ENCODE measurements at places on chromosomes 6 and 20. TPM values are rescaled to one million over a fixed set of nuclear protein-coding genes. Genes with fewer than 3 reads are reported as not detected.
A peak's percentile ranks its signal among the peaks of the same experiment; 100 is the strongest.

DNA sequence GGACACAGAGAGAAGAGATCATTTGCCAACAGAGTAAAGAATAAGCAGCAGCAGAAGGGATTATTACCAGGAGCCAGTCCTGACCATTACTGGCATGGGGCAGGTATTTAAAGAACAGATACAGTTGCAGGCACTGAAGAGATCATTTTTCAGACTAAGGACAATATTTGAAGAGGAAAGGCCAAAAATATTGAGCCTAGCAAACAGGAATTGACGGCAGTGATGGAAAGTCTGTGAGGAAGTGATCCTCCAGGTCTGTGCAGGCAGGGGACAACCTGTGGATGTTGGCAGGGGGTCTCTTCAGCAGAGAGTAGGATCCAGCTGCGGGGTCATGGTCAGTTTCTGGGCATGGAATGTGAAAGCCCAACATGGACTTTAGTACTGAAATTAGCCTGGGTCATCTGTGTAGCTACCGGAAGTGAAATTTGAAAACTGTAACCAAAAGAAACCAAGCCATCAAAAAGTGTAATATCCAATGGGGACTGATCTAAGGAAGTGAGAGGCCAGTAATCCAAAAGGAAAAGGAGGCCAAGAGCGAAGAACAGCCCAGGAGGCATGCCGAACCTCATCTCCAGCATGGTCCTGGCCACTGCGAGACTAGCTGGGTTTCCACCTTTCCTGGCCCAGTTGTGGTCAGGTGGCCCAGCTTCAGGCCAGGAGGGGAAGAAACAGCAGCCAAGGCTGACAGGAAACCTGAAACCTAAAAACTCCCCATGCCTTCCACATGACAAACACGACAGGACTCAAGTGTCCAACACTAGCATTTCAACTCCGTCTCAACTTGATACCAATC lies 115.1 kb upstream of the TNFAIP3 start:
- no peak overlapping the region for H3K4me3 ChIP-seq
- no peak overlapping the region for H3K27ac ChIP-seq
- peaks cover 11% of the 10 kb centered on the region for H3K27me3 ChIP-seq
- H3K4me1 ChIP-seq: no peaks in the 10 kb centered on the region
- H3K36me3 ChIP-seq: no peaks in the 10 kb centered on the region

GRCh38 chr6:128422871-128423270 lies 97.5 kb downstream of the PTPRK start:
- no peak for DNase-seq
- no peak overlapping the region for H3K4me3 ChIP-seq
- H3K4me1 ChIP-seq: no peaks in the 10 kb centered on the region
- H3K27me3 ChIP-seq: no peaks in the 10 kb centered on the region

Gene ZSCAN23
- 1.6 TPM for total RNA-seq

DNA sequence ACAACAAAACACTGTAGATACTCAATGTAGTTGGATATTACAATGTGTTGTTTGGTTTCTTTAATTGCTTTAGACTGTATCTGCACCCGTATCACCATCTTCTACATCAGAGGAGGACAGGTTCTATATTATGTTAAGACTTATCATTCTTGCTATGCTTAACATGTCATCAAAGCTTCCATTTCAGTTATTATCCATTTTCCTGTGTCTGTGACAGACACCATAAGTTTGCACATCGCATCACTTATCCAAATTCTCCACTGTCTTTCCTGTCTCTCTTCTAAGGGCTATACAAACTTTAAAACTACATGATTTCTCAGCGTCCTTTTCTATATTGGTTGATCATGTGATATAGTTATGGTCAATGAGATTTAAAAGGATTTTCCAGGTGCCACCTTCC lies 719.0 kb downstream of the TBC1D32 start:
- no peak overlapping the region for H3K4me3 ChIP-seq
- H3K36me3 ChIP-seq: no peaks in the 10 kb centered on the region
- H3K4me1 ChIP-seq: no peaks in the 10 kb centered on the region
- DNase-seq: no peak
- no peaks in the 10 kb centered on the region for H3K27me3 ChIP-seq

DNA sequence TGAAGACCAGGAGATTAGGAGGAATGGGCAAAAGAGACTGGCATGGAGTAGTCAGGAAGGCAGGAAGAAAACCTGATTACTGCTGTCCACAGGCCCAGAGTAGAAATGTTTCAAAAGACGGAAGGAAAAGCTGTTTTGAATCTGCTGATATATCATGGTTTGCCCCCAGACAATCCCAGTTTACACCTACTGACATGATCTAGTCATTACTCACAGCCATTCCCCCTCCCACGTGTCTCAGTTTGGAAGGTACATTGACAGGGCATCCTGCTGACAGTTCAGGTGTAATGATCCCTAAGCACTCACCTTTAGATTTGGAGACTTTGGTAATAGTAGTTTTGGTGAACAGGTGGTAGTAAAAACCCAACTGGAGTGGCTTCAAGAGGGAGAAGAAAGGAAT lies 9.8 kb upstream of the TXNDC5 start:
- H3K4me3 ChIP-seq: no peak overlapping the region
- peaks cover 4% of the 10 kb centered on the region for H3K27me3 ChIP-seq
- no peaks in the 10 kb centered on the region for H3K4me1 ChIP-seq
- H3K36me3 ChIP-seq: no peaks in the 10 kb centered on the region

DNA sequence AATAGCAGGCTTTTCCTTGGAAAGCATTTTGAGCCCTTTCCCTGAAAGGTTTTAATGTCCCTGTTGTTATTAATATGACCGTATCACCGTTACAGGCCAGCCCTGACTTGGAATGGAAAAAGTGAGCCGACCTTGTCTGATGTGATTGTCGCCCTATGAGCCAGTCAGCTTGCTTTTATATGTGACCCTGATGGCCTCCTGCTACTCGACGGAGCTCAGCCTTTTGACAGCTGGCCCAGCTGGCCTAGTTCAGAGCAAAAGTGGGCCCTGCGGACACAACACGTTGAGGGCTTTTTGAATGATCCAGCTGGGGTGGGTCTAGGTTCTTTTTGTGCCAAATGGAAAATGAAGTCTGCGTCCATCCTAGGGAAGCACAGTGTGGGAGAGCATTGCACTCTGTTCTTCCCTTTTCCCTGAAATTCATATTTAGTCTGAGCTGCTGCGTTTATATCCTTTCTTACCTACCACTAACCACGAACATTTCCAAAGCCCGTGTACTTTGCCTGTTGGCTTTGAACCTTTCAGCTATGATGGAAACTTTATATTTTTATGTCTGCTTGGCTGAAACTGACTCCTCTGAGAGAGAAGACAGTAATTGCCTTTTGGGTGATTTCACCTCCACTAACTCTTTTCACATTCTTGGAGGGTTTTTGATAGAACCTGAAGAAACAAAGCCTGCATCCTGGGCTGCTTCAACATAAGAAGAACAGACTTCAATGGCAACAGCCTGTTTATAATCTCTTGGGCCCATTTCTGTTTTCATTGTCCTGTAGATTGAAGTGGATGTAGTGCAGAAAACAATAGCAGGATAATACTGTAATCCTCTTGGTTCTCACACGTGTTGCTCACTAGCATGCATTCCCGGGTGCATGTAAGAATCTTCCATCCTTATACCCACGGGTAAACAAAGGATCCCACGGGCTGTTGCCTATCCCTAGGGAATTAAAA lies 121.8 kb upstream of the HDGFL1 start:
- 0 out of 2 replicates have a peak, but pooled peaks cover 7% of the 10 kb centered on the region for H3K4me1 ChIP-seq
- peak overlapping the region; percentile 56 for H3K27ac ChIP-seq
- H3K36me3 ChIP-seq: no peaks in the 10 kb centered on the region
- DNase-seq: no peak
- H3K4me3 ChIP-seq: no peak overlapping the region

Gene PDE7B
- total RNA-seq: 0.03 TPM

Gene NFATC2
- total RNA-seq: 10.6 TPM

DNA sequence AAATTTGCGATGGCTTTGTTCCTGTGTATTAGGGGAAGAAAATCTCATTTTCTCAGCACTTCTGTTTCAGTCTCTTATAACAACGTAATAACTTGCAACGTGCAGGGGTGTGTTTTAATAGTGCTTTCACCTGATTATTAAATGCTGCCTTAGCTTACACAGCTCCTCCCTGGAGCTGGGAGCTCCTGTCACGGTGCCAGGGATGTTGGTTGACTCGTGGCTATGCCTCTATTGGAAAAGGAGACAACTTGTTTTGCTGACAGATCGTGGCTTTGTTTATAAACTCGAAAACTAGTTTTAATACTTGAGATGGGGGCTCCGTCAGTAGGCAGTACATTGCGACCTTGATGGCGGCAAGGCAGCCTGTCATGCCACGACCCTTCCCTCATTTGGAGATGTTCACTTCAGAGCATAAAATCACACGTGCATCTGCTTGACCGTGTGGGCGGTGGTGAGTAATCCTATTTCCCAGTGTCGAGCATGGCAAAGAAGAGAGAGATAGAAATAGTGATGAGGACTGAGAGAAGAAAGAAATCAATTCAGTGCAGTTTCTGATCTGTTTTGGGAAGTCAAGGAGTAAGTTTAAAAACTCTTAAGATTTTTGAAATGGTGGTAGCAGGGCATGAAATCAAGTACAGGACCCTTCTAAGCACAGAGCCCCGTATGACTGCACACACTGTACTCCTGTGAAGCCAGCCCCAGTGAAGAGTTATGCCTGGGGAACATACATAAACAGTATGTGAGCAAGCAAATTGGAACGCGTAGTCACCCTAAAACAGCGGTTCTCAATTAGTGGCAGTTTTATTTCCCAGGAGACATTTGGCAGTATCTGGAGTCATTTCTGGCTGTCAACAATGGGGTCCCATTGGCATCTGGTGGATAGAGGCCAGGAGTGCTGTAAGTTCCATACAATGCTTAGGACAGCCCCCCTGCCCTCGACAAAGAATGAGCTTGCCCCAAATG lies 147.2 kb downstream of the DOK5 start:
- no peak overlapping the region for H3K27ac ChIP-seq
- H3K36me3 ChIP-seq: no peaks in the 10 kb centered on the region
- no peak for DNase-seq
- peaks cover 4% of the 10 kb centered on the region for H3K27me3 ChIP-seq

Gene RFX6
- total RNA-seq: not detected

Gene MARCKS
- total RNA-seq: 35.3 TPM

DNA sequence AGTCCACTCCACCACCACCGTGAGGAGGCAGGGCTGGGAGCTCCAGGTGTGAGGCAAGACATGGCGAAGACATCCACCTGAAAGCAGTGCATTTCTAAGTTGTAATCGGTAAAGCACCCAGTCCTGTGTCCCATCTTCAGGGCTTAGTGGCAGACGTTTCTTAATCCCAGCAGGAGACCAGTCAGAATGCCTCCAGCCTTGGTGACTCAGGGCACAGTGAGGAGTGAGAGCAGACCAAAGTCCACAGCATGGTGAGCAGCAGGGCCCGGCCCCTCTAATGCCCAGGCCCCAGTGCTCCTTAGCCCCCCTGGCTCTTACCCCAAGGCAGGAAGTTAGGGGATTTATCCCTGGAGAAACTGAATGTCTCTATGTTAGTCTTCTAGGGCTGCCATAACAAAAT lies 183.9 kb downstream of the SYNDIG1 start:
- no peak overlapping the region for H3K27ac ChIP-seq
- H3K27me3 ChIP-seq: no peaks in the 10 kb centered on the region
- H3K4me3 ChIP-seq: no peak overlapping the region
- no peak for DNase-seq
- no peaks in the 10 kb centered on the region for H3K36me3 ChIP-seq
- no peaks in the 10 kb centered on the region for H3K4me1 ChIP-seq

GRCh38 chr20:62362991-62363919 lies 3.9 kb downstream of the LAMA5 start:
- DNase-seq: no peak
- H3K4me3 ChIP-seq: peak overlapping the region; percentile 96
- H3K4me1 ChIP-seq: peaks cover 70% of the 10 kb centered on the region
- H3K36me3 ChIP-seq: no peaks in the 10 kb centered on the region
- peak overlapping the region; percentile 88 for H3K27ac ChIP-seq
- H3K27me3 ChIP-seq: no peaks in the 10 kb centered on the region

GRCh38 chr6:42394881-42395620 lies 56.7 kb downstream of the TRERF1 start:
- no peak overlapping the region for H3K27ac ChIP-seq
- no peaks in the 10 kb centered on the region for H3K27me3 ChIP-seq
- H3K36me3 ChIP-seq: no peaks in the 10 kb centered on the region
- no peak for DNase-seq

- no peak for DNase-seq
- no peaks in the 10 kb centered on the region for H3K27me3 ChIP-seq
- no peak overlapping the region for H3K27ac ChIP-seq
These were observed 29.2 kb downstream of the GOPC start for GRCh38 chr6:117573006-117573680.

Gene POM121L2
- total RNA-seq: not detected

GRCh38 chr6:156787569-156788492 lies 10.7 kb downstream of the ARID1B start:
- peaks cover 50% of the 10 kb centered on the region for H3K4me1 ChIP-seq
- H3K36me3 ChIP-seq: peaks cover 3% of the 10 kb centered on the region
- DNase-seq: no peak
- no peak overlapping the region for H3K27ac ChIP-seq
- H3K4me3 ChIP-seq: no peak overlapping the region

DNA sequence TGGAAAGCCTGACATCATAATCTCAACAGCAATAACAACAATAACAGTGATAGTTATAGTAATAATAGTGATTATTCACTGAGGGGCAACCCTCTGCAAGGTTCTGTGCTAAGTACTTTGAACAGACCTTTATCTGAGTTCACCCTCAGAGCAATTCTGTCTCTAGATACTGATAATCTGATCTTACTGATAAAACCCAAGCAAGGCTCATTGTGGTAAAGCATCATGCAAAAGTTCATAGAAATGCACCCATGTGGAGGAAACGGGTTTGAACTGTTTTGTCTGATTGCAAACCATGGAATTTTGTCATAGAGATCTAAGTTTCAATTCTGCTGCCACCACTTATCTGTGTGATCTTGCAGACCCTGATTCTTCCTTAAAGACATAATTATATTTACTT lies 1.3 kb upstream of the KIAA0408 start:
- no peaks in the 10 kb centered on the region for H3K36me3 ChIP-seq
- H3K27ac ChIP-seq: no peak overlapping the region
- H3K27me3 ChIP-seq: no peaks in the 10 kb centered on the region
- H3K4me3 ChIP-seq: no peak overlapping the region
- no peak for DNase-seq

DNA sequence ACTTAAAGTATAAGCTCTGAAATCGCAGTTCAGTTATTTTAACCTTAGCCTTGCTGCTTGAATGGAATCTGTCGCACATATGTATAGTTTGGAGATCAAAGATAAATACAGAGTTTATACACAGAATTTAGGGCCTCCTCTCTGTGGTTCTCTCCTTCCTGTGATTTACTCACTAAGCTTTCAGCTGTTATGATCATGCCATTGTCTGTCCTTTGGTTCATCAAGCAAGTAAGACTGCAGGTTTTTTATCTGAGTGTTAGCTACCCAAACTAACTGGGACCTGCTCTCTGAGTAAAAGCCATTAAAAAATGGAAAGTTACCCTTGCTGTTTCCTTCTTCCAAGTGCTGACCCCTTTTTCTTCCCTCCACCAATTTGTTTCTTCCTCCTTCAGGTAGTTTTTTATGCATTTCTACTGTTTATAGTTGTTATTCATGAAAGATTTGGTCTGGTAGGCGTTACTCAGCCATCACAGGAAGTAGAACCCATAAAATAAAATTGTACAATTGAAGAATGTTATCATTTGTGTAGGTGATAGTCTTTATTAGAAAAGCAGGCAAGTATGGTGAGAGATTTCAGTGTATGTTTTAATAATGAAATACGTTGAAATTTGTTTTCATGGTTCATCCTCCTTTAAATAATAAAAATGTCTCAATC lies 33.7 kb upstream of the SUMO4 start:
- H3K4me1 ChIP-seq: no peaks in the 10 kb centered on the region
- H3K36me3 ChIP-seq: 0 out of 2 replicates have a peak, but pooled peaks cover under 1% of the 10 kb centered on the region
- no peak for DNase-seq
- no peaks in the 10 kb centered on the region for H3K27me3 ChIP-seq
- H3K27ac ChIP-seq: no peak overlapping the region
- no peak overlapping the region for H3K4me3 ChIP-seq

Data from Panc1 (cell line).